ENCODE measurements at places on chromosomes 16 and 17.

- DNase-seq: no peak
These were observed 421.1 kb upstream of the C16orf82 start for GRCh38 chr16:26645614-26646013.

GRCh38 chr16:87809150-87809902, 43.5 kb upstream of the KLHDC4 start:
- DNase-seq: no peak

GRCh38 chr17:27959382-27959709, 66.2 kb upstream of the LYRM9 start:
- no peak for DNase-seq

DNA sequence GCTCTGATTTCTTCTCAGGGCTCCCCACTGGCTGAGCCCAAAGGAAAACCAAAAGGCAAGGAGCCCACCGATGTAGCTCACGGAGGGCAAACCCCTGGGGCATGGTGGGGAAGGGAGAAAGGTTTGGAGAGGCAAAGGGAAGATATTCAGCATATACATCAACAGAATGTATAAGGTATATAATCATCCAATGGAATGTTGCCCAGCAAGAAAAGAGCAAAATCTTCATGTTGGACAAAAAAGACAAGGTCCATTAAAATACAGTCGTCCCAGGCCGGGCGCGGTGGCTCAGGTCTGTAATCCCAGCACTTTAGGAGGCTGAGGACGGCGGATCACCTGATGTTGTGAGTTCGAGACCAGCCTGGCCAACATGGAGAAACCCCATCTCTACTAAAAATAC, 1.6 kb downstream of the CPPED1 start:
- no peak for DNase-seq

DNA sequence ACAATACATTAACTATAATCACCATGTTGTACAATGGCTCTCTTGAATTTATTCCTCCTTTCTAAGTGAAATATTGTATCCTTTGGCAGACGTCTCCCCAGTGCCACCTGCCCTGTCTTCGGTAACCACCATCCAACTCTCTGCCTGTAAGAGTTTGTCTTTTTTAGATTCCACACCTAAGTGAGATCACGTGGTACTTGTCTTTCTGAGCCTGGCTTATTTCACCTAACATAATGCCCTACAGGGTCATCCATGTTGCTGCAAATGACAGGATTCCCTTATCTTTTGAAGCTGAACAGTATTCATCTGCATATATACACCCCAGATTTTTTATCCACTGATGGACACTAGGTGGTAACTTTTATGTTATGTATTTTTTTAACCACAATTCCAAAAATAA, 24.2 kb downstream of the ORC6 start:
- DNase-seq: no peak

- DNase-seq: no peak
These were observed 173.3 kb downstream of the MRTFB start for GRCh38 chr16:14244196-14245010.

- DNase-seq: no peak
These were observed 17.8 kb upstream of the HNF1B start for GRCh38 chr17:37762666-37763065.

DNA sequence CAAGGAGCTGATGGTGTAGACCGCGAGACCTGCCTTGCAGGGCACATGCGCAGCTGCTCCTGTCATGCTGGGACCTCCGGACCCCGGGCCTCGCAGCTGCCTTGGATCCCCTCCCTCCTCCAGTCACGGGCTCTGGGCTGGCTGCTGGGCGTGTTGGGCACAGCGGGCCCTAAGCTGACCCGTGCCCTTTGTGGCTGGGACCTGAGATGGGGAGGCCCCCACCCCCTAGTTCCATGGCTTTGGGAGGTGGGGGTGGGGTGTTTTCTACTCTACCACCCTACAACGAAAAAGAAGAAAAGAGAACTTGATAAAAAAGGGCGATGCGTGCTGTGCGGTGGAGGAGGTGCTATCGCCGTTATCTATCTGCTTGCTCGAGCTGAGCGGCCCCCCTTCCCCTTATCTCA, 14.5 kb downstream of the ZFPM1 start:
- DNase-seq: no peak

- DNase-seq: peak; percentile 81
These were observed 24.2 kb upstream of the KRT17 start for GRCh38 chr17:41648411-41649195.

DNA sequence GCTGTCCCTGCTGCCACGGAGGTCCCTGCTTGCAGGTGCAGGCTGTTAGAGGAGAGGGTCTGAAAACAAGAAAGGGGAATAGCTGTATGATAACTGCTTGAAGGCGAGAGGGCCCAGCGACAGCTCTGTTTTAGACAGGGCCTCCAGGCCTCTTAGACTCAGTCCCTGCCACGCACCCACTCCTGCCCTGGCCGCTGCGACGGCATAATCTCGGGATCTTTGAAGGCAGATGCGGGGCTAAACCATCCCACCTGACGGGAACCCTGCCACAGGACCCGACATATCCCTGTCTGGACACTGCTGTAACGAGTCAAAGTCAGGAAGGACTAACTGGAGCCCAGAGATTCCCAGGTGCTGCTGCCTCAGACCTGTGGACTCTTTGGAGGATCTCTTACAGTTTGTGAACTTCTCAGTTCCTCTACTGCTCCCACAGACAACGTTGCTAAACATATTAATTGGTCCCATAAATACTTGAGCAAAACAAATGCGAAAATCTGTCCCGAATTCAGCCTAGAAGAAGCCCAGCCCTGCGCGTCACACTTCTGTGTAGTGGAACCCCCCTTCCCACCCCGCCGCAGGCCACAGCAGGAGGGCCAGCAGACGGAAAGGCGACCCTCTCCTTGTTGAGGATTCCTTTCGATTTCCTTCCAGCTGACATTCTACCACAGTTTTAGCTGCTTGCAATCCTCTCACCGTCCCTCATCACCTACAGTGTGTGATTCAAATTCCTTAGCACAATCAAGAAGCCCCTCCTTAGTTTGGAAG, 998 bp upstream of the TMEM11 start:
- DNase-seq: no peak

DNA sequence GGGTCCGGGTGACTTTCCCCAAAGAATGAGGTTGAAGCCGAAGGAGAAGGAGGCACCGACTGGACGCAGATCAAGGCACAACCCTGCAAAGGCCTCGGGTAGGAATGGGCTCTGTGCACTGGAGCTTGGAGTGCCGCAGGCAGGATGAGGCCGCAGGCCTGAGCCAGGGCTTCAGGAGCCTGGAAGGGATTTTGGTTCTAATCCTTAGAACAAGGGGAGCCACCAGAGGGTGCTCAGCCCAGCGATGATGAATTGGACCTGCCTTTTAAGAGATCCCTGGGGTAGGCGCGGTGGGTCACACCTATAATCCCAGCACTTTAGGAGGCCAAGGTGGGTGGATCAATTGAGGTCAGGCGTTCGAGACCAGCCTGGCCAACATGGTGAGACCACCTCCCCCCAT, 8.1 kb downstream of the CIBAR2 start:
- no peak for DNase-seq
